NCI-H1105 (cell line): ENCODE measurements at places on chromosomes 11 and 22.

DNA sequence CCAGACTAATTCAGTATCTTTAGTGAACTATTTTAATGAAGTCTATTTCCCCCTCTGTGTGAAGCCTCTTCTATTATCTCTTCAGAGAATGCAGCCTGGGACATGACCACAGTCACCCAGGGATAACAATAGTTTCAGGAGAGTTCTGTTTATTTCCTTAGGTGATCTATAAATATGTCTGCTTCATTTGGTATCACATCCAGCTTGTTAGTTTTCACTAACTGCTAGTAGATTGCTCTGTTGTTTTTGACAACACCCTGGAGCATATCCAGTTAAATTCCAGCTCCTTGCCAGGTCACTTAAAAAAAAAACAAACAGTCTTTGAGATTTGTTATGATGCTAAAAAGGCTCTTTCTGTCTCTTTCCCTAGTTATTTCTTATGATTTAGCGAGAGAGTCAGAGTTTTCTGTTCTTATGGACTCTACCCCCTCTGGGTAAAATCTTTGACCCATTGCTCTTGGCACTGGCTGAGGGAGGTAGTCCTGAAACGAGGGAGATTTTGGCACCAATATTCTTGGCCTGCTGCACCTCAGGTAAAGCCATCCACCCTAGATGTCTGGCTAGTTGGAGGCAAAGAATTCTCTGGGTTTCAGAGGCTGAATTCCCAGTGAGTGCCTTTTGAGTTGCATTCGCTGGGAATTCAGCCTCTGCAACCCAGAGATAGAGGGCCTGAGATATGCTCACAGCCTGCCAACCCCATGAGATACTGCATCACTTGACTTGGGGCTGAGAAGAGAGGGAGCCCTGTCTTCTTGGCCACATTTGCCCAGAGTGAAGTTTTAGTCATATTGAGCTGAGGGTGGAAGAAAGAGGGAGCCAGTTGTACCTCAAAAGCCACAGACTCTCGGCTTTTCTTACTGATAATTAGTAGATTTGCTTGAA, 159.1 kb downstream of the PGR start:
- no peak for DNase-seq

DNA sequence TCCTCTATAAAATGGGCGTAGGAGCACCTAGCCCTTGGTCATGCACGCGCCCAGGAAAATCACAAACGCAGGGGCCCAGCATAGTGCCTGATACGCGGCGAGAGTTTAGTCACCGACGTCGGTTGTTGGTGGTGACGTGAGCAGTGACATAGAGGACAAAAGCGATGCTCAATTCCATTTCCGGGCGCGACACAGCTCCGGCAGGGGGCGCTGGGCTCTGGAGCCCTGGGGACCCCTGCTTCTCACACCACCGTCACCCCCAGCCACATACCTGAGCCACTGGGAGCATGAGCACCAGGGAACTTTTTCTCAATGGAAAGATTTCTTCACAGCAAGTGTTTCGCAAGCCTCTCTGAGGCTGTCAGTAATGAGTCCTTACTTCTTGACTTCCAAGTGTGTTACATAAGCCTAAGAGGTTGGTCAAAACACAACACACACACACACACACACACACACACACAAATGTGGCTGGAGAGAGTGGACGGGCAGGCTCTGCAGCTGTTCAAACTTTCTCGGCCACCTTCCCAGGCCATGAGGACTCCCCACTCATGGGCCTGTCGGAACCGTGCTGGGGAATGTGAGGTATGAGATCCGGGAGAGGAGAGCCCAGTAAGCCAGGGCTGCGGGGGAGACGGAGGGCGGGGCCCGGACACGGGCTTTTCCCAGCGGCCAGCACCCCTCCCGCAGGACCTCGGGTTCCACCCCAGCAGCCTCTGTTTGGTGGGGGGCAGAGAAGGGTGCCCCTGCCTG, 36.9 kb upstream of the LINC01488 start:
- no peak for DNase-seq

DNA sequence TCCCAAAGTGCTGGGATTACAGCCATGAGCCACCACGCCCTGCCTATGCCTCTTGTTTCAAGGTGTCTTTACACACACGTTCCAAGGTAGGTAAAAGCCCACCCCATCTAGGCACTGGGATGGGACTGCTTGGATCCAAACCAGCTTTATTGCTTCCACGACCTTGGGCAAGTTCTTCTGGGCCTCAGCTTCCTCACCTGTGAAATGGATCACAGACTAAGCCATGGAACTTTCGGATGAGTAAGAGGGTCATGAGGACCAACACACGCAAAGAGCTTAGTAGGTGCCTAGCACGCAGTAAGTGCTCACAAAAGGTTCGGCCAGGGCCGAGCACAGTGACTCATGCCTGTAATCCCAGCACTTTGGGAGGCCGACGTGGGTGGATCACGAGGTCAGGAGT, 15.6 kb downstream of the RHOD start:
- no peak for DNase-seq

DNA sequence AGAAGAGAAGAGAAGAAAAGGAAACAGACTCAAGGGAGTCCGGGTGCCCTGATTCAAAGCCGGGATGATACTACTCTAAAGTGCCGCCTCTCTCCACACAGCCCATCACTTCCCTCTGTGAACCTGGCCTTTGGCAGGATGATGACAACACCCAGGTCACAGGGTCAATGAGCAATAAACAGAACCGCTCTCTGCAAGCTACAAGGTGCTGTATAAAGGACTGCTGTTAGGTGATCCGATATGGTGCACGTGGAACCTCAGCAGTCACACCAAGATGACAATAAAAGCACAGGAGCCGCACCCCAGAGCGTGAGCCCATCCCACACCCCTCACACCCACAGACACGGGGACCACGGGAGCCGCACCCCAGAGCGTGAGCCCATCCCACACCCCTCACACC, 10.7 kb downstream of the TTLL1 start:
- no peak for DNase-seq

GRCh38 chr11:118313242-118313641, 8.7 kb downstream of the CD3E start:
- no peak for DNase-seq

- DNase-seq, result no peak
Observed at GRCh38 chr11:17580271-17580670, 33.2 kb downstream of the OTOG start.
